Daoy (cell line): ENCODE measurements at places on chromosomes 7 and 10. TPM values are rescaled to one million over a fixed set of nuclear protein-coding genes. Genes with fewer than 3 reads are reported as not detected.

DNA sequence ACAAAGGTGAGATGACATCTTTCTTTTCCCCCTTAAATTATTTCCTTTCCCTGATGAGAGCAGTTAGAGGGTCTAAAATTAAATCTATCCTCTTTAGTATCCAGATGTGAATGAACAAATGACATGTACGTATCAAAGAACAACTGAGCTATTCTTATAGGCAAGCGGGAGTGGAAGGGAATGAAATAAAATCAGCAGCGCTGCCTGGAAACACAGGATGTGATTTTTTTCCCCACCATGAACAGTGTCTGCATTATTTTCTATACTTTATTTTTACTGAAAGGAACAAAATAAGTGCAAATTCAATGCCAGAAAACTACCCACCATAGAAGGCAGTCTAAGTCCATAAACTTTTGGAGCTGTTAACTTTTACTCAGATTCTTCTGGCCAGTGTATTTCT, 40.6 kb downstream of the SLC26A4 start:
- DNase-seq = no peak

DNA sequence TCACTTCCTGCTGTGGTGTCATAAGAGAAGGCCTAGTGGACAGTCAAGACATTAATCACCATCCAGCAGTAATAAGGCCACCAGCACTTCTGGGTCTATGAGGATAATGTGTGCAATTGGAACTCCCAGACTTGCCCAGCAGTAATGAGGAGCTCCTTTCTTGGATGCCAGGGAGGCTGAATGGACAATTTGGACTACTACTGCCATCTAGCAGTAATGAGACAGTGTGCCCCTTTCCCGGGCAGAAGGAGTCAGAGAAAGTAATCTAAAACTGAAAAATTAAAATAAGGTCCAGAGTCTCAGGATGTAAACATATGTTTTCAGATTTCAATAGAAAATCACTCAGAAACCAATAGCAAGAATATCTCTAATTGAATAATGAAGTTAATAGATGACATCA, 400.4 kb downstream of the CDC14C start:
- DNase-seq = peak; percentile 2

- DNase-seq = peak; percentile 96
These were observed 167.6 kb downstream of the AMPH start for GRCh38 chr7:38463277-38464225.

DNA sequence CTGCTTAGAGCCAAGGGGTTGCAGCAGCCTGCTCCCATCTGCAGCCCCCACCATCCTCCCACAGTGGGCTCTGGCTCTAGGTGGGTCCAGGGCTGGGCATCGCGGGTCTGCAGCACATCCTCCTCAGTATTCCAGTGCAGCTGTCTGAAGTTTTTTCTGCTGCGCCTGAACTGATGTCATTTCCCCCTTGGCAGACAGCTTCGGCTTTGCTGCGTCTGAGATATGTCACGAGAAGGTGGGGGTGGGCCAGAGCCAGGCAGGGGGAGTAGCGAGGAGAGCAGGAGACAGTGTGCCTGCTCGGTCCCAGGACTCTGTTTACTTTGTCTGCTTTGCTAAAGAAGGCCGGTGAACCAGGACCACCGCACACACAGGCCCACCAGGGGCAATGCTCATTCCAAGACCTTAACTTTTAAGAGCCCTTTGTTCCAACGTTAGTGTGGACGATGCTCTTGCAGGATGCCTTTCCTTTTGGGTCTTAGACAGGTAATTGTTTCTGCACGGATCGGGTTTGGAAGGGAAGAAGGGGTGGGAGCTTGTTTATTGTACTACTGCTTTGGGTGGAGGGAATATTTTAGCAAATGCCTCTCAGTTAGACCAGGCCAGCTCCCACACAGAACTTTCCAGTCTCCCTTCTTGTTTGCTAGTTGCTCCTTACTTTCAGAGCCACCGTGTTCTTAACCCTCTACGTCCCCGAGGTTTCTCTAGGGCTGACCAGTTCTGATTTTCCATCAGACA, 32.4 kb downstream of the WBP1L start:
- DNase-seq = peak; percentile 72

GRCh38 chr7:4416396-4417056, 265.6 kb upstream of the FOXK1 start:
- peak; percentile 50 for DNase-seq

DNA sequence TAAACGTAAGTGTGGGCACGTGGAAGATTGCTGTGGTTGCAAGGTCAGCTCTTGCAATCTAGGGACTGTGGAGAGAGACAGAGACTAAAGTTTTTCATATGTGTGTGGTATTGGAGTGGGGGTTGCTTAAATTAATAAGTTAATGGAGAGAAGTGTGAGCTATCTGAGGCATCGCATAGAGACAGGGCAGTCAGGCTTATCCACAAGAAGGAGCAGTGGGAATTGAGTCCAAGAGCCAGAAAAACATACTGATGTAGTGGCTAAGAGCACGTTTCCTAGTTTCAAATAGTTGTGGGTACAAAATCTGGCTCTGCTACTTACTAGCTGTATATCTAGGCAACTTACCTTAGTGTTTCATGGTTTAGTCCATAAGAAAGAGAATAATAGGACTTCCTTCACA, 65.8 kb downstream of the SORCS3 start:
- DNase-seq = no peak

- no peak for DNase-seq
These were observed 8.1 kb downstream of the PODXL start for GRCh38 chr7:131548371-131548770.

GRCh38 chr7:17620566-17620965, 319.7 kb downstream of the SNX13 start:
- no peak for DNase-seq

Gene NUTM2E
- under 0.01 TPM in 1 of 2 replicates, not detected in the other for total RNA-seq
